ENCODE measurements at places on chromosomes 4 and X.

DNA sequence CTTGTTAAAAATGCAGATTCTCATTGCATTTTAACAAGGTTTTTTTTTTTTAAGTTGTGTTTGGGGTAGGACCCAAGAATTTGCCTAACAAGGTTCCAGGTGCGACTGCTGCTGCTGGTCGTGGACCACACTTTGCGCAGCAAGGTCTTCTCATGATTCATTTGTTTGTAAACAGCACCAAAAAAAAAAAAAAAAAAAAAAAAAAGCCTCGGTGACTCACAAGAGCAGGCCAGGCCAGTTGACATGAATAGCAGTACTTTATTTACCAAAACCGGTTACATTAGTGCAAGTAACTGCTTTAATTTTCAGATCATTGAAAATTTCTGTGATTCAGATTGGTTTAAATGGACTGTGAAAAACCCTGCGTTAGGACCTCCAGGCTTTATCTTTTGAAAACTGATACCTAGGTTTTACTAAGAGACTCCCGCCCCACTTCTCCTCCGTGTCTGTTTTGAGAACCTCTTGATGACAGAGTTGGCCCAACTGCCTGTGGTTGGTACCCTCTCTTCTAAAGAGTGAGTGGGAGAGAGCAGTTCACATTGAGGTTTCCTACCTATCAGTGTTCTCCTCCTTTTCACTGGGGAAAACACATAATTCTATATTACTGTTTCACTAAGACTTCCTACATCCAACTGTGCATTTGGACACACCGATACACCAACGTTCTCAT is 86.2 kb downstream of the PHEX start:
- no peak for DNase-seq

DNA sequence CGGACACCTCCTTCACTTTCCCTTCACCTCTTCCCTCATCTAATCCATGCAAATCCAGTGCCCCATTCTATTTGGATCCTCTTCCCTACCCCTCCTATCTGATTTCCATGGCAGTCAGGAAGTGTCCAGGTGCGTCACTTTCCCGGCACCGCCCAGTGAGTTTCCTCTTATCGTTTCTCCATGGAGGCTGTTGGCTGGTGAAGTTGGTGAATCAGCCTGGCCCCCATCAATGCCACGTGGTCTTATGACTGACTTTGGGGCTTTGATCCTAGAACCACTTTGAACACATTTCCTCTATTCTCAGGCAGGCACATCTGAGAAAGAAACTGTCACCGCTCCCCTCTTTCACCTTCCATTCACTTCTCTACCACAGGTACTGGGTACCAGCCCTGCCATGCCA is 137.8 kb downstream of the CEP135 start:
- DNase-seq = no peak

DNA sequence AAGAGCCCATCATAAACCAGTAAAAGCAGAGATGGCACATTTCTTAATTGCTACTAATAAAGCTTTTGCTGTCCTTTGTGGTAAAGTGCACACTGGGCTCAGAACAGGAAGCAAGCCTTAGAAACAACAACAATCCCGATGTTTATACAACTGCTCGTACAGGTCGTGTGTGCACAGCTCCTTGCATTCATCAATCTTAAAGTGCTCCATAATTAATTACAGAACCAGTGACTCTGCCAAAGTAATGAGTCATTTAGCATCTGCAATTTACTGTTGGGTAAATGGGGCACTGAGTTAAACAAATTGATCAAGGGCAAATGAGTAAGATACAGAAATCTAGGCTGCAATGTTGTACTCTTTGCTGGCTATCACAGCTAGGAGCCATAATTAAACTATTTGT is 61.3 kb upstream of the TXK start:
- no peak for DNase-seq

DNA sequence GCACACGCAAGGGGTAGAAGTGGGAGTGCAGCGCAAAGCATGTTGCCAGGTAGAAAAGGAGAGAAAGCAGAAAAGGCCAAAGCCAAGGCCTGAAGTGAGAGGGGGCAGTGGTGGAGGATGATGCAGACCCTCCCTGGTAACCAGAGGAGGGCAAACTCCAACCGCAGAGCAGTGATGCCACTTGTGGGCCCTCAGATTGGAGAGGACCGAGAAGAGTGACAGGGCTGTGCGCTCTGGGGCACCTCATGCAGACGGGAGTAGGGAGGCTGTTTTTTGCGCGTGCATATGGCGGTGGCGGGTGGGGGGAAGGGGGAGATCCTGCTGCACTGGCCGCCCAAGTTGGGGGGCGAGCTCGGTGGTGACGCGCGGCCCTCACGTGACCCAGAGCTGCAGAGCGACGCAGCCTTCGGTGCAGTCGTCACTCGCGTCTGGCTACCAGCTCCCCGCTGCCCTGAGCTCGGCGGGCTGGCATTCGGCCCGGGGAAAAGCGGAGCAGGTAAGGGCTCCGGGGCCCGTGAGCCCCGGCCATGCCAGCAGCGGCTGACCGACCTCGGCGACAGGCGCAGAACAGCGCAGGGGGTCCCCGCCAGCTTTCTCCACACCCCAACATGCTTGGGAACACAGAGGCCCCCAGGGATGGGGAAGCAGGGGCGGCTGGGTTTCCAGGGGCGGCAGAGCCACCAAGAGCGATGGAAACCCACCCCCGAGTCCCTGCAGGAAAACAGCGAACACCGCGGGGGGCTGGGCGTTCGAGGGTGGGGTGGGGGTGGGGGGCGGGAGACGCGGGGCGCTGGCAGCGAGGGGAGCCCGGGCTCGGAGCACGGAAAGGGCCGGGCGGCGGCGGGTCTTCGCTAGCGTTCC is at the start of gene BEX3:
TSS of gene BEX3 (plus strand) at position 421 of the 861 bp plus-strand sequence. CDS start 984 bp downstream, outside the sequence.
- DNase-seq = peak; percentile 71

DNA sequence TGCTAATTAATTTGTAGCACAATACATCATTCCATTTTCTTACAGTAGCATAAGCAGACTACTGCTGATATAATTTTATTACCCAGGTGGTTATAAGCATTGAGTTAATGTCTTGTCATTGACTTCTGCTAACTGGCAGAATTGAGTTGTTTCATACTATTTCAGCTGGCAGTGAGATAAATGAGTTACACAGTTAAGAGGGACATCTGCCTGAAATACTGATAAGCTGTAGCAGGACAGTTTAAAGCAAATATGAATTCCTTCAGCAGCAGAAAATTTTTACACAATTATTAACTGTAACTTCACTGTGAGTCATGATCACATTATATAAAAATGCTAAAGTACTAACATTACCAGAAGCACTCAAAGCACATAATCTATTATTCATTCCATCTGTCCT is 326.8 kb downstream of the INPP4B start:
- DNase-seq = no peak

DNA sequence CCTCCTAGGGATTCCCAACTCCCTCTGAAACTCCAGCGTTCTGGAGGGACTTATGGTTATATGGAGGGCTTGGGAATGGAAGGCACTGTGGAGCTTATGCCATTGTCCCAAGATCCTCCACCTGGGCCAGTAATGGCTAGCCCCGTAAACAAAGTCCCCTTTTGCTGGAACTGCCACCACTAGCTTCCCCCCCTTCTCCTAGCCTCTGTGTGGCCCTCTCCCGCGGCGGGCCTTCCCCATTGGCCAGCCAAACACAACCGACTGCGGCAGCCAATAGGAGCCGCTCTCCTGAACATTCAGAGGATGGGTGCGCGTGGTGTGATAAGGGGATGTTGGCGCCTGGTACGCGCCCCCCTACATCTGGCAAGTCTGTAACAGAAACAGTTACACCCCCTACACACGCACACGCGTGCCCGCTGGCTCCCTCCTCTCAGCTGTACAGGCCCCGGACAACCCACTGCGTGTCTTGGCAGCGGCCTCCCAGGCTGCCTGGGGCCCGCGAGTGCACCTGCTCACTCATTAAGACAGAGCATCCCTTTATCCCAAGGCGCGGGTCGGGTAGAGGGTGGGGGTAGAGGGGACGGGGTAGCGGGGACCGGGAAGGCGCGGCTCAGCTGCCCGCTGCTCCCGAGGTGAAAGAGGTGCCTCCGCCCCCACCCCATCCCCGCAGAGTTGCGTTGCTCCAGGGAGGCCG is 863 bp upstream of the RAB33A start:
- DNase-seq = peak; percentile 75

DNA sequence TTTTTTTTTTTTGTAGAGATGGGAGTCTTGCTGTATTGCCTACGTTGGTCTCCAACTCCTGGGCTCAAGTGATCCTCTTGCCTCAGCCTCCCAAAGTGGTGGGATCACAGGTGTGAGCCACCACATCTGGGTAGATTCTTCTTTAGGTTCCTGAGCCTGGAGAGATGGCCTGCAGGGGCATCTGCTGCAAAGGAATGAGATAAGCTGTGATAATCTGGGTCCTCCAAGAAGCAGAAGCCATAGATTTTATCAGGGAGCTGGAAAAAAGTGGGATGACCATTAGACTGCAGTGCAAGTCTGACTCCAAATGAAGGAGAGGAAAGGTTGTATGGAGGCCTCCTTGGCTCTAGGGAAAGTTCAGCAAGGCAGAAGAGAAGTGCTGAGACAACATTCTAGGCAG is 19.0 kb upstream of the ACSL1 start:
- no peak for DNase-seq

DNA sequence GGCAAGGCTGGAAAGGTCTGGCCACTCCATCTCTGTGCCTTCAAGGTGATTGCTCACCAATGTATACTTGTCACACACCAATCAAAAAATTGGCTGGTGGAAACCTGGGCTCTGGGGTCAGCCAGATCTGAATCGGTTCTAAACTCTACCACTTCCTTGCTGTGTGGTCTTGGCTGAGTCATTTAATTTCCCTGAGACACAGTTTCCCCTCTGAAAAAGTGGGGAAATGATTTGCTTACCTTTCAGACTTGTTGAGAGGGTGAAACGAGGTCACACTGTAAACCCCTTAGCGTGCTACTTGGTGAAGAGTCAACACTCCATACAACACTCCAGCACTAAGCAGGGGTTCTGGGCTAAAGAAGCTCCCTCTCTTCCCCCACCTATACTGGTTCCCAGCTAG is 252.3 kb upstream of the ZIC3 start:
- no peak for DNase-seq

- DNase-seq = no peak
These were observed 173.6 kb downstream of the CBR4 start for GRCh38 chr4:168836490-168836889.
